Activated CD8-positive, alpha-beta T cell treated with anti-CD3 and anti-CD28 coated beads for 36 hours (primary cell): ENCODE measurements at places on chromosomes 12 and 14. TPM values are rescaled to one million over a fixed set of nuclear protein-coding genes. Genes with fewer than 3 reads are reported as not detected.

GRCh38 chr14:94049625-94050023, 23.5 kb downstream of the OTUB2 start:
- DNase-seq = no peak

DNA sequence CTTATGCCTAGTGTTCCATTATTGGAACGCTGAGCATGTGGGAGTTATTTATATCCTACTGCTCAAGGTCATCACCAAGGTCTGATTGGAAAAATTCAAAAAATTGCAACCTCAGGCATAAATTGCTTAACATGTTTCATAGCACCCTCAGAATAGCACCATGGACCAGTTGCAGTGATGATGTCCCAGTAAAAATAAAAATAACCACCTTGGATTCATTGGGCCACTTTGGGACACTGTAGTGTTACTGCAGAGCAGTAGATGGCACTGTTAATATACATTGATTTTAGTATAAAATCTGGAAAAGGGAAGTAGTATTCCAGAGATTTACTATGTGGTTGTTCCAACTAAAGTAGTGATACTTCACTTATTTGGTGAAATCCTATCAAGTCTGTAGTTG, 31.0 kb upstream of the PTCSC3 start:
- no peak for DNase-seq

DNA sequence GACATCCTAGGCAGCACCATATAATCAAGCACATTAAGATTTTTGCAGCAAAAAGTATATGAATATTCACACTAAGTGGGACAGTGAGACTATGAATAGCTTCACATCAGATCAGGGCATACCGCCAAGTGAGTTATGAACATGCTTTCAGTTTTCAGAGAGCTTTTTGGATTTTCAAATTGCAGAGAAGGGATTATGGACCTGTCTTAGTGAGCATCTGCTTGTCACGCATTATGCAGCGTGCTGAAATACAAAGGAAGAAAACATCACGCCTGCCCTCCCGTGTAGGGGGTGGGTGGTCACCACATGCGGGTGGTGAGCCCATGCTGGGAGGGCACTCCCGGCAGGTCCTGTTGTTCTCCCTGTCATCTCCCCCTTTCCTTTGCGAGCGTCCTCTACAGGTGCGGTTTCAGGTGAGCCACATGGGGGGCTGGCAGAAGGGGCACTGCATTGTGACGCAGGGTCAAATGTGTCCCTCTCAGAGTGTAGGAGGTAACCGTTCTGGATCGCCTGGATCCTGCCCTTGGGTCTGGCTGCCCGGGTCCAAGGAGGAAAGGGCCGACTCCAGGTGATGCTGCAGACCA, 42.6 kb downstream of the TRAF3 start:
- DNase-seq = no peak

DNA sequence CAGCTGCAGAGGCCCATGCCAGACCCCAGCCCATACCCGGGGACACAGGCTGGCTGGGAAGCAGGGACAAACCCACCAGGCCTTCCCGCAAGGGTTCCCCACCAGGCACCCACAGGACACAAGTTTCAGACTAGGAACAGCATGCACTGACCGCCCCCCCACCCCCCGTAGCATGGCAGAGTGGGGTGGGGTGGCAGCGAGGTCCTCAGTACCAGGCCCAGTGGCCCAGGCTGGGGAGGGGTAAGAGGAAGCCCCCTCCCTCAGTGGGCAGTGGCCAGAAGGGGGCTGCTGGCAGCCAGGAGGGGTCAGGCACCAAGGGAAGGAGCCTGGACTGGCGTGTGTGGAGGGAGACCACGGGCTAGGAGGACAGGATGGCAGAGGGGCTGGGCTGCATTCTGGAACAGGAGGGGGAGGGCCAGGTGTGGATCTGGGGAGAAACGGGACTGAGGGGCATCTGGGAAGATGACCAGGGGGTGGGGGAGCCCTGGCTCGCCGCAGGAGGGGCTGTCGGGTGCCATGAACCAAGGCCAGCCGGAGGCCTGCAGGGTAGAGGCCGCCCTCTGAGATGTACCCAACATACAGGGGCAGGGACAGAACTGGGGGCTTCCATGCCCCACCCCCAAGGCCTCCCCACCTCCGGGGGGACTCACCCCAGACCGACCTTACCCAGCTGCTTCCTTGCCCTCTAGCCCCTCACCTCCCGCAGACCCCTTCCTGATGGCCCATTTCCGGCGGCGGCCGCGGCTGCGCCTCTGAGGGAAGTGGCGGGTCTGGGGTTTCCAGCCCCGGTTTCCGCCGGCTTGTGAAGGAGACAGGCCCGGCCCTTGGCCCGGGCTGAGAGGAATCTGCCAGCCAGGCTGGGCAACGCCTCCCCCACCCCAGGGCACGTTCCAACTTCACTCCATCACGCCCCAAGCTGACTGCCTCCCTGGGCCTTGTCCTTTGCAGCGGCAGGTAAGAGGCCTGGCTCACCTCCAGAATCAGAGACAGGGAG, 5.6 kb upstream of the JAG2 start:
- DNase-seq = peak; percentile 69

DNA sequence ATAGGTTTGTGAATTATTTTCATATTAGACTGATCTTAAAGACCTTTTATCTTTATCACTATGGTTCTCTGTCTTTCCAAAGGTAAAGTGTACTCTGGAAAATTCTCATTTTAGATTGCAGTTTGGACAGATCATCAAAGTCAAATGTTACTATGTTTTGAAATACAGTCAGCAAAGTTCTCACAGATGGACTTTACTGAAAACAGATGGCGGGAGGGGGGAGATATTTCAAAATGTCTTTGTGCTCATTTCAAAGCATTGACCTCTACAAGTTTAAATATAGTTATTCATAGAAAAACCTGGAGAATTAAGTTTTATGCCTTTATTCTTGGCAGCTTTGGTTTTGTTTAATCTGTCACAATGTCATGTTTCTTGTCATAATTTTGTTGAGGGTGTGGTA, 51.8 kb upstream of the LRTM2 start:
- no peak for DNase-seq

- DNase-seq = no peak
Measured at GRCh38 chr12:104828015-104828414, 130.1 kb downstream of the SLC41A2 start.

GRCh38 chr14:101838476-101838875, 77.0 kb downstream of the PPP2R5C start:
- DNase-seq = no peak

DNA sequence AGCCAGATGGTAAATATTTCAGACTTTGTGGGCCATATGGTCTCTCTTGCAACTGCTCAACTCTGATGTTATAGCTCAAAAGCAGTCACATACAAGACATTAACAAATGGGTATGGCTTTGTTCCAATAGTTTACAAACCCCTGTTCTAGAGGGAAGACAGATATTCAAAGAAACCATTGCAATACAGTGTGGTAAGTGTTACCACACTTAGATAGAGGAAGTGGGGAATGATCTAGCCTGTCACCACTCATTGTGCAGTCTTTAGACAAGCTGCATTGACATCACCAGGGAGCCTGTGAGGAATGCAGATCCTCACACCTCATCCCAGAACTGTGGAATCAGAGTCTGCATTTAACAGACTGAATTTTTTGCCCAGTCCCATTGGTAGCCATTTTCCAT, 80.0 kb upstream of the RGS6 start:
- no peak for DNase-seq

GRCh38 chr14:91125271-91125660, 11.4 kb downstream of the DGLUCY start:
- no peak for DNase-seq

- DNase-seq = no peak
Measured at GRCh38 chr14:88386256-88386794, 868 bp downstream of the SPATA7 start.

DNA sequence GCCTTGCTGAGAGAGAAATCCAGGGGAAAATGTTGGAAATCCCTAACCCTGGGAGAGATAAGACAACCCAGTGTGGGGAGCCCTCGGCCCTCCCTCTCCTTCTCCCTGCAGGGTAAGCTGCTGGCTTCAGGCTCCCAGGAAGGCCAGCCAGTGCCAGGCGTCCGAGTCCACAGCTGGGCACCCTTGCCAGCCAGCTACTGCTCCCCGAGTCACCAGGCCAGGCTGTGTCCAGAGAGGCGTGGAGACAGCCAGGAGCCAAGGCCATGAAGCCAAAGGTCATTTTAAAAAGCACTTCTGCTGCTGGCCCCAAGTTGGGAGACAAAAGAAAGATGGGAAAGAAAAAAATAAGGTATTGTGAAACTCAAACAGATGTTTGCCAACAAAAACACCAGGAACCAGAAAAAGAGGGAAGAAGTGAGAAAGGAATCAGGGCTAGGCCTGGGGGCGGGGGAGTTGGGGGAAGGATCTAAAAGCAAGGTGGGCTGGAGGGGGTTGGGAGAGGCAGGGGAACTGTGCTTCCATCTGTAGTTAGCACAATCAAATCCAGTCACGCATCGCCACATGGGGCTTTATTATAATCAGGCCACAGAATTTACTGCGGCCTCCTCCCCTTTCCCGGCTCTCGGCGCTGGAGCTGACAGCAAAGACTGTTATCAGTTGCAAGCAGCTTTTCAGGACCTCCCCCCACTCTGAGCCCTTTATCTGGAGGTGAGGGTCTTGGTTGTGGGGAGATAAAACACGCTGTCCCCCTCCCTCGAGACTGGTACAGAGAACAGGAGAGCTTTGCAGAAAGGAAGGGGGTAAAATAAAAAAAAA, 33.5 kb downstream of the RBM19 start:
- DNase-seq = no peak

DNA sequence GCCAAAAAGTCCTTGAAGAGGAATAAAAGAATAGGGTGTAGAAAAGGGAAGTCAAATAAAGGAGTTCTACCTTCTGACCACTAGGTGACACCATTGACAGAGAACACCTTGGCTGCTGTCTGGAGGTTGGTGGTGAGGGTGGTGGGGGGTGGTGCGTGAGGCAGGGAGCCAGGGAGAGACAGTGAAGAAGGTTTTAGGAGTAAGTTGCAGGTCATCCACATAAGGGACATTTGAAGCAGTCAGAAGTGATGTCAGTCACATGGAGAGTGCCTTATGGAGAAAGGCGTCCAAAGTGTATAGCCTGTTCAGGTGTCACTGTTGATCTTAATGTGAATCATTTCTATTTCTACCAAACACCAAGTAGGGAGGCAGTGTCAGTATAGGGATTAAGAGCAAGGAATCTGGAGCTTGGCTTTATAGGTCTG, 279.3 kb upstream of the DDHD1 start:
- no peak for DNase-seq

GRCh38 chr12:104309446-104309993, 6.0 kb downstream of the EID3 start:
- DNase-seq = no peak

DNA sequence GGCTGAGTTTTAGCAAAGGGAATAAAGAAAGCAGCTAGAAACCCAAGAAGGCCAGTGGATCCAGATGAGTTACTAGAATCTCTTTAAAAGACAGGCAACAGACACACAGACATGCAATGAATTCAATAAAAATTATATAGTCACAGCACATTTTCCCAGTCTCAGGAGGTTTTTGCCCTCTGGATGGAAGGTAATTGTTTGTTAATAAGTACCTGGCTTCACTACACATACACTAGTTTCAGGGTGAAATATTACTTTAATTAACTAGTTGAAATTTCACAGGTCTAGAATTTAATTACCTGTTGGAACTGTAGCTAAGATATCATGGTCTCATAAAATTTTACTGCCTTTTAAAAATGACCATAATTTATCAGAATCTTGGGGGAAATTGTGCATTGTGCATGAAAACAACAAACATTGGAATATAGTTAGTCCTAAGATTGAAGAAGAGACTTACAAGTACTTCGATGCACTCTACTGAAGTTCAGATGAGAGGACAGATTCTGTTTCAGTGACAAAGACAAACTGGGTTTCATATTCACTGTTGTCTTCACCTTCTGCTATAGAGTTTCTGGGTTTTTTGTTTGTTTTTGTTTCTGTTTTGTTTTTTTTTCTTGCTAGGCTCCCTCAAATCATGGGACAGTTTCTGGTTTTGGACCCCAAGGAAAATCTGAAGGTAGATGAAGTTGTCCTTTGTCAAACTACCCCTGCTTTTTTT, 277.0 kb upstream of the GARIN6 start:
- no peak for DNase-seq

DNA sequence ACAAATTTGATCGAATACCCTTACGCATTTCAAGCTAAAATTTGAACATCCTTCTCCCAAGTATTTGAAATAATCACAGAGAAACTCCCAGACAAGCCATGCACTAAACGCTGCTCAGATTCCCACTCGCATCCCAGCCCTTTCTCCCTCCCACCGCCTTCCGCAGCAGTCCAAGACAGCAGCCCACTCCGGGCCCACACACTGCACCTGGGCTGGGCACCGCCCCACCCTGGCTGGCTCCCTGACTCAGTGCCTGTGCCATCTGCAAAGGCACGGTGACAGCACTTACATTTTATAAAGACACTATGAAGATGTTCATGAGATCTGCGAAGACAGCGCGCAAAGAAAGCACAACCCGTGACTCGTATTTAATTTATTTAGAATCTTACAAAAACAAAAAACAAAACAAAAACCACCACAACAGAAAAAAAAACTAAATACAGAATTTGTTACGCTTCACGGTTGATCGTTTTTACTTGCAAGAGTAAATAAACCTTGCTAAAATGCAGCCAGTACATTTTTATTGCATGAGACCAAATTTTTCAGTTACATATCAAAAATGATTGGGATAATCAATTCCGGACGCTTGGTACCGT, 17.2 kb upstream of the CDK2AP1 start:
- DNase-seq = no peak

DNA sequence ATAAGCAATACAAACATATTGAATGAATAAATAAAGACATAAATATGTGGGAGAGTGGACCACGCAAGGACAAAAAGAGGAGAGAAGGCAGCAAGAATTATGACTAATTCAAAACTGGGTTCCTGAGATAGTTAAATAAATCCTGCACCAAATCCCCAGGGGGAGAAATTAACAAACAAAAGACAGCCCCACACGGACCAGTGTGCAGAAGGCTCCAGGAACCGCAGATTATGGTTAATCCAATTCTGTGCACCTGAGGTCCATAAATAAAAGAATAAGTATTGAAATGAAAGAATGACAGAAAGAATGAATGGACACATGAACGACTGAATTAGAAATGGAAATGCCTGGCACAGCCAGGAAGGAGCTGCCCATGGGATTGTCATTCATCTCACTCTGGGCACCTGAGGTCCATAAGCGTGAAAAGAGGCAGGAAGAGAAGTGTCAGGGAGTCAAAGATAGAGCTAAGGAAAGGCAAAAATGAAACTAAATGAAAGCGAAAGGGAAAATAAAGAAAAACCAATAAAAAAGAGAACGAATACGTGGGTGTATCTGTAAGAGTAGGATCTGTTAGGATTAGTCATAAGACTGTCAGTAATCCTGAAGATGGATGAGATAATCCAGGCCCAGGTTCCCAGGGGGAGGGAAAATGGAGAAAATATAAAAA, 23.3 kb downstream of the MEG3 start:
- no peak for DNase-seq

DNA sequence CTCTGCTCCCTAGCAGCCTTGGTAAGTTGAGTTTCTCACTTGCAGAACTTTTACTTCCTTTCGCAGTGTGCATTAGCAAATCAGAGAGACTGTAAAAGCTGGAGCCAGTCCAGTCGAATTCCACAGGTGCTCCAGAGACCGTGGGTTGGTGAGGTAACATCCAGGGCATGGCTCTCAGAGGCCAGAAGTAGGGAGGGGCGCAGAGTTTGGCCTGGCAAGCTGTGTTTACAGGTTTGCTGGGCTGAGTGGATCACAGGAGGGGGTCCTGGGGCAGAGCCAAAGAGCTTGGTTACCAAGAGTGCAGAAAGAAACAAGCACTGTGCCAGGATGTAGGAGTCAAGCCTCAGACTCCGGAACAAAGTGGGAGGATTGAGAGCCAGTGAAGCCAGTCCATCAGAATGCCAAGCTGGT, 10.2 kb upstream of the BHLHE41 start:
- DNase-seq = no peak

Gene GYS2
- total RNA-seq = not detected

Gene SSTR1
- total RNA-seq = not detected

Gene RFLNA
- not detected for total RNA-seq

Gene ARHGDIB
- total RNA-seq = 765 TPM

Gene PAX9
- total RNA-seq = not detected

Gene SLC6A12
- total RNA-seq = not detected

Gene SRSF9
- total RNA-seq = 236 TPM
